Activated CD4-positive, alpha-beta T cell treated with anti-CD3 and anti-CD28 coated beads, Interleukin-2, amount 50 U/mL, for 4 hours (primary cell): ENCODE measurements at places on chromosomes 7 and 10.
A peak's percentile ranks its signal among the peaks of the same experiment; 100 is the strongest.

- peak; percentile 99 for DNase-seq
Observed at GRCh38 chr10:110919349-110919931, at the start of gene SHOC2. TSS of gene SHOC2 (plus strand) at chr10:110919604. CDS start at chr10:110964359, 44,755 bp downstream.

GRCh38 chr10:131444862-131445461 lies 133.4 kb upstream of the TCERG1L start:
- DNase-seq: no peak

DNA sequence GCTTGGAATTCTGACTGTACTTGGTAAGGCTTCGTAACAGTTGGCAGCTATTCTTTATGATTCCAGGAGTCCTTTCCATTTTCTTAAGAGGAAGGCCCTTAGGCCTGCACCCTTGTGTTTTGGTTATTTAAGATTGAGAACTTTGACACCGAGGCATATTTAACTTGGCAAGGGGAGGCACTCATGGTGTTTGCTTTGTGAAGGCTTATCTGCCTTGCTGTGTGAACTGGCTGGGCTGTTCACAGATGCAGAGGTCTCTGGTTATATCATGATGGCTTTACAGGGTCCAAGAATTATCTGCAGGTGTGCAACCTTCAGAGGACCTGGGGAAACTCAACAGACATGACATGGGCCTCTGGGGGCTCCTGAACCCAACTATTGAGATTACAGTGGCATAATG lies 833 bp upstream of the PNLIPRP1 start:
- no peak for DNase-seq

DNA sequence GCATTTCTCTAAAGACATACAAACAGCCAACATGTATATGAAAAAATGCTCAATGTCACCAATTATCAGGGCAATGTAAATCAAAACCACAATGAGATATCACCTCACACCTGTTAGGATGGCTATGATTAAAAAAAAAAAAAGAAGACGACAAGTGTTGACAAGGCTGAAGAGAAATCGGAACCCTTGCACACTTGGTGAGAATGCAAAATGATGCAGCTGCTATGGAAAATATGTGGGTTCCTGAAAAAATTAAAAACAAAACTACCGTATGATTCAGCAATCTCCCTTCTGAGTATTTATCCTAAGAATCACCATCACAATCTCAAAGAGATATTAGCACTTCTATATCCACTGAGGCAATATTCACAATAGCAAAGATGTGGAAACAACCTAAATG lies 11.3 kb downstream of the LMBR1 start:
- no peak for DNase-seq

DNA sequence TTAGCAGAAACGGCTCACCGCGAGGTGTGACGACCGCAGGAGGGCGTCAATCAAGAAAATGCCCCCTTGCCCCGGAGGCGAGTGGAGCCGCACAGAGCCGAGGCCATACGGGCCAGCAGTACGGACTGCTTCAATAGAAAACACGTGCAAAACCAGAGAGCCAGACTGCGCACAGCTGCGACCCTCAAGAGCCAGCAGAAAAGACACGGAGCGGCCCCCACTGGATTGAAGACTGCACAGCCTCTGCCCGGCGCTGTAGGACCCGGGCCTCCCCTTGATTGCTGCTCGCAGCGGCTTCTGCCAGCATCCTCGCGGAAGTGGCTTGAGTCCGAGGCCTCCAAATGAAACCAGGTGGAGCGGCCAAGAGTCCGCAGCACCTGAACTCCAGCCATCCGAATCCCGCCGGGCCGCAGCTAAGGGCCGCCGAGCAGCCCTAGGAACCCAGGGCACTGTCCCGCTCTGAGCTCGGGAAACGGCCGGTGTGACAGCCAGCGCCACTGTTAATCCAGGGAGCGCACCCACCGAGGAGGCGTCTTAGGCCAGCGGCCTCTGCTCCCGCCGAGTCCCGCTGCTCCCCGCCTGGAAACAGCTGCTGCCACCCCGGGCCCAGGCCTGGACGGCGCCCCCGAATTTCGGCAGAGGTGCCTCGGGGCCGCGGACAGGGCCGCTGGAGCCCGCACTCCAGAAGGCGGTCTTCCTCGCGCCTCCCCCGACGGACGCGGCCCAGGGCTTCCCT lies 660 bp upstream of the HHEX start:
- DNase-seq: no peak

GRCh38 chr7:33813331-33813730 lies 92.0 kb upstream of the BMPER start:
- DNase-seq: no peak

- no peak for DNase-seq
Observed at GRCh38 chr7:90771281-90771680, 175.2 kb downstream of the CDK14 start.

GRCh38 chr10:84549368-84550165 lies 221.2 kb downstream of the CCSER2 start:
- DNase-seq: no peak

GRCh38 chr10:822661-823367 lies 108.7 kb downstream of the LARP4B start:
- no peak for DNase-seq

DNA sequence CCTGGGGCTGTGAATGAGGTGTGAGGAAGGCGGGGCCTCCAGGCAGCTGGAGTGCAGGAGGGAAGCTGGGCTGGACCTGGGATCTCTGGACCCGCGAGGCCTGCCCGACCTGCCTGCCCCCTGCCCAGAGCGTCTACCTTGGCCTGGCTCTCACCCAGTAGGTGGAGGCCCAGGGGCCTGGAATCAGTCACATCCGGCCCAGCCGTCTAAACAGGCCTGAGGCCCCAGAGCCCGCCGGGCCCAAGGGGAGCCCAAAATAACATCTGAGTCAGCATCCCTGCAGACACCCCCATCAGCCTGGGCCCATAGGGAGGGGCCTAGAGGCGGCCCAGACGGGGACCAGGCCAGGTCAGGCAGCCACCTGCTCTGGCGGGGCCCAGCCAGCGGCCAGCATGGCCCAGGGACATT lies 15.1 kb upstream of the ELN start:
- DNase-seq: no peak

- DNase-seq: no peak
Observed at GRCh38 chr10:68633816-68634466, 73.8 kb downstream of the TET1 start.

DNA sequence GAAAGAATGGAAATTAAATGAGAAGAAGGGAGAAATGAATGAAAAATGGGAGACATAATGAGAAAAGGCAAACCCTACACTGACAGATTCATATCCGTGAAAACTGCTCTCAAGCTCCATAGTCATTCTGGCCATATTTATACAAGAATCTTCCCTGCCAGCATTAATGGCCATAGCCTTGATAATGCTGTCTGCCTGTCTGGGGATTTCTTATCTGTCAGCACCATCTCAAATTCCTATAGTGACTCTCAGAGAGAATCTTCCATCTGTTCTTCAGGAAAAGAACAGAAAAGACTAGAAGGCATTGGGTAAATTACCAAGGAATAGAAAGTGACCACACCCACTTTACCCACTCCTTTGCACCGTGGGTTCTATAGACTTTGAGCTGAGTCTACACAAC lies 295.9 kb downstream of the PLXNA4 start:
- no peak for DNase-seq
